ENCODE measurements at places on chromosomes 13 and 19. TPM values are rescaled to one million over a fixed set of nuclear protein-coding genes. Genes with fewer than 3 reads are reported as not detected.

Gene ZNF471
- 1.3 TPM for total RNA-seq

Gene KMT5C
- total RNA-seq, result 4.1 TPM

Gene TDRD12
- total RNA-seq, result not detected

DNA sequence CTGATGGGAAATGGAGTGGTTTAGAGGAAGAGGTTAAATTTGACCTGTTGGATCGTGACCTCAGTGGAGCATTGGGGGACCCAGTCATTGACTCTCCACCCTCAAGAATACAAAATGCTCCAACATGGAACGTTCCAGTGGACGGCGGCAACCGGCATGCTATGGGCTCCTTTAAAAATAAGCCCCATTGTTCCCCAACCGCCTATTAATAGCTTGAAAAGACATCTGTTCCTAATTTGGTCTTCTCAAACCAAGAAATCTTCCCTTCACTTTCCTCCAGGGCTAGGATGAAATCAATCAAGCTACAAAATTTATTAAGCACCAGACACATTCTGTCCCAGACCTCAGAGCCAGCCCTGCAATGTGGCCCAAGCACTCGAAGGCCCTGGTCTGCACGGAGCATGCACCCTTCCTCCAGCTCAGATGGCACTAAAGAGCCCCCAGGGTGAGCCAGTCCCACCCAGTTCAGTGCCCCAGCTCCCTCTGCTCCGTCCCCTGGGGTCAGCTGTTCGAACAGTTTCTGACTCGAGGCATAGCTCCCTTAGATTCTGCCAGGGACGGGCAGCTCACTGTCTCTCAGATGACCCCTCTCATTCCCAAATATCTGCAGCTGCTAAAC is 22.5 kb upstream of the VSTM2B start:
- peak; percentile 39 for DNase-seq

GRCh38 chr13:76533251-76533650 is 353.0 kb downstream of the KCTD12 start:
- DNase-seq, result no peak

GRCh38 chr19:39805104-39805503 is 26.4 kb downstream of the LEUTX start:
- peak; percentile 18 for DNase-seq

DNA sequence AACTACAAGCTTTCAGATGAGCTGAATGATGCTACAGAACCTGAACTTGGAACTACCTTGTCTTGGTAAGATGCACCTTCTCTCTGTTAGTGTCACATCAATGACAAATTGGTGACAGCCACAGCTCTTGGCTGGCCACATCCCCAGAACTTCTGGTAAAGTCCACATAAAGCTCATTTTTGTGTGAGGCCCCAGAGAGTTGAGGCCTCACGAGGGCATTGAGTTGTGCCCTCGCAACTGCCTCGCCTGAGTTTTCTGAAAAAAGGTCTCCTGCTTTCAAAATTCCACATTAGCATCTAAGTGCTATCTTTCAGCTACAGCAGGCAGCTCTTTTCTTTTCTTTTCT is 42.6 kb downstream of the MRPL57 start:
- no peak for DNase-seq

- peak; percentile 51 for DNase-seq
Observed at GRCh38 chr13:101757446-101758039, 305.1 kb downstream of the ITGBL1 start.

DNA sequence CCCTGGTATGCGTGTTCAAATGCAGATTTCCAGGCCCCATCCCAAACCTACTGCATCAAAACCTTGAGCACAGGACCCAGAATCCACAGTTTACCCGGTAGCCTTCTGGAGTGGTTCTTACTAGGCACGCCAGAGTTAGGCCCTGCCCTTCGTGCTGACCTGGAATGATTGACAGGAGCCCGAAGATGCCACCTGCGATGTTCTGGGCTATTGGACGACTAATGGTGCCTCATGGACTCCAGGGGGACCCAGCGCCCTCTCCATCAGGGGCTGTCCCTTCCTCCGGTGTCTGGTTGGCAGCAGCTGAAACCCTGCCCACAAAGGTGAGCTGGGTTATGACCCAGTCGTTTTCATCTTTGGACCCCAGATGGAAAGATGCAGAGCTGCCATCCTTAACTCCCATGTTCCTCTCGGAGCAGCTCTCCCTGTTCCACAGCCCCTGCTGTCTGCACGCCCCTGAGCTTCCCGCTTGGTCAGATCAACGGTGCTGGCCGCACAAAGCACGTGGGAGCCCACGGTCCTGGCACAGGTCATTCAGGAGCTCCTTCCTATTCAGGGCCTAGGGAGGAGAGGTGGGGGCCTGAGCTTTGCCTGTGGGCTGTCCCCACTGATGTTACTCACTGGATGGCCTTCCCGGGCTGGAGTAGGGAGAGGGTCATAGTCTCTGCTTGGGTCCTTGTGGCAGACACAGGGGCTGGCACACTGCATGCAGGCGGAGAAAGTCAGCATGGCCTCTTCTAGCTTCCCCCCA is 65.8 kb downstream of the GPR12 start:
- DNase-seq, result no peak

DNA sequence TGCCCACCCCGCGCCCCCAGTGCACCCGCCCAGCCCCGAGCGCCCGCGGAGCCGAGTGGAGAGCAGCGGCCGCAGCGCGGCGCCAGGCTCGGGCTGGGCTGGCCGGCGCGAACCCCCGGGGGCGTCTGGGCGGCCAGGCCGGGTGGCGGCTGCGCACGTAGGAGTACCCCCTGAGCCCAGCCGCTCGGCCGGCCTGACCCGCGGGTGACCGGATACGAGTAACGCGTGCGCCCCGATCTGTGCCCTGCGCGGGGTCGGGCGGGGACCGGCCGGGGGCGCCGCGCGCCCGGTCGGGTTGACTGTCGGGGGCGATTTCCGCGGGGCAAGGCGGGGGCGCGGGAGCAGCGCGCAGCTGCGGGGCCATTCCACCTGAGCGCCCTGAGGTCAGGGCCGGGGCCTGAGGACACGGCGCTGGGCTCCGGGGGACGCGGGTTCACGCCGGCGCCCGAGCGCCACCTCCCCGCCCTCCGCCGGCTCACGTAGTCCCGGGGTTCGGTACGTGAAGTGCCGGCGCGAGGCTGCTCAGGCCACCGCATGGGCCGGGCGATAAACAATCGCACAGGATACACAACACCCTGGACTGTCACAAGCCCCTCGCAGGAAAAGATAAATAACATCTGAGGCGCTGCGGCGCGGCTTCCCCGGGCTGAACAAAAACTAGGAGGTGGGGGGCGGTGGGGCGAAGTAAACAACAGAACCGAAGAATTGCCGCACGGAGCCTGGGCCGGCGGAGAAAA is 37.6 kb upstream of the FLT1 start:
- DNase-seq, result no peak

DNA sequence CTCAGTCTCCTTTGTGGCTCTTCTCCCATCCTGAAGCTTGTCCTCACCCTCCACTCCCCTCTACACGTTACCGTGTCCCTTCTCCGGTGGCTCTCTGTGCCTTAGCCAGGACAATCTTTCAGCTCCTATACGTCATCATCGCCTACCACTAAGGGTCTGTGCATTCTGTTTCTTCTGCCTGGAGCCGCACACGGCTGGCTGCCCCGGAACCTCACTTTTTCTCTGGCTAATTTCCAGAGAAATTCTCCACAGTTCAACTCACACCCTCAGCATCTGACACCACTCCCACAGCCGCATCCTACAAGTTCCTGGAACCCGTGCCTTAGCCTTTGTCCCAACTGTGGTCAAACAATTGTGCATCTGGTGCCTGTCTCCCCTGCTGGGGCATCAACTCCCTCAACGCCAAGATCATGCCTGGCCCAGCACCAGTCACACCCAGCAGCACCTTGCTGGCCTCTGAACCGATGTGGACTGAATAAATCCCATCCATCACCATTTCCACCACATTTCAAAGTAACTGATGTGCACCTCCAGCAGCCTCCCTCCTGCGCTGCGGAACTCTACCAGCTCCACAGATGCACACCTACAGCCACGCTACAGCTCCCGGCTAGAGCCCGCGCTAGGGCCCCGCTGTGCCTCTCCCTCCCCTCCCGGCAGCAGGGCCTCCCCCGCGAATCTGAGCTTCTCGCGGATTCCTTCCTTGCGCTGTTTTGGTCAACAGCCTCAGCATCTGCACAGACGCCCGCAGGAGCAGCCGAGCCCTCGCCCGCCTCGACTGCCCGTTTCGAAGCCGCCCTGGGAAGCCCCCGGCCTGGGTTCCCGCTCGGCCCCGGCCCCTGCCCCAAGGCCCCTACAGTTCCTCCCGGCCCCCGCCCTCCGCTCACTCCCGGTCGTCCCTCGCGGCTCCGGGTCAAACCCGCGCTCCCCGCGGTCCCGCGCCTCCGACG is 689 bp downstream of the DCUN1D2 start:
- peak; percentile 37 for DNase-seq

- no peak for DNase-seq
Observed at GRCh38 chr13:23180711-23181110, at the start of gene SGCG. Gene SGCG, plus strand, starts transcription at chr13:23180979. Its CDS starts 22,716 bp downstream, at chr13:23203695.

GRCh38 chr13:45511310-45512097 is 46.8 kb downstream of the COG3 start:
- peak; percentile 60 for DNase-seq

DNA sequence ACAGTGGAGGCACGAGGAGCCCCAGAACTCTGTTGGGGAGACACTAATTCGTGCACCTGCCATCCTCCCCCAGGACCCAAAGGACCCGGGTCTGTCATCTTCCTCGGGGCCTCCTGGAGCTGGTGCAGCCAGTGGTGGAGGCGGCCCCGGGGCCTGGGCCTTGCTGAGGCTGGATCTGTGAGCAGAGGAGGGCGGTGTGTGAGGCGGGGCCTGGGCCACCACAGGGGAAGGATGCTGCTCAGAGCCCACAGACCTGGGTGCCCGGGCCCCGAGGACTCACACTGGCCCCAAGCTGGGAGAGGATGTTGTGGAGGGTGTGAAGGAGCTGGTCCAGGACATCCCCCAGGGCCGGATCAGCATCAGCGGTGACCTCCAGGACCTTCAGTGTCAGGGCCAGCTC is 8.3 kb downstream of the IFNL3 start:
- DNase-seq, result no peak

- DNase-seq, result no peak
Observed at GRCh38 chr13:56352361-56352760, 788.4 kb upstream of the PRR20A start.

DNA sequence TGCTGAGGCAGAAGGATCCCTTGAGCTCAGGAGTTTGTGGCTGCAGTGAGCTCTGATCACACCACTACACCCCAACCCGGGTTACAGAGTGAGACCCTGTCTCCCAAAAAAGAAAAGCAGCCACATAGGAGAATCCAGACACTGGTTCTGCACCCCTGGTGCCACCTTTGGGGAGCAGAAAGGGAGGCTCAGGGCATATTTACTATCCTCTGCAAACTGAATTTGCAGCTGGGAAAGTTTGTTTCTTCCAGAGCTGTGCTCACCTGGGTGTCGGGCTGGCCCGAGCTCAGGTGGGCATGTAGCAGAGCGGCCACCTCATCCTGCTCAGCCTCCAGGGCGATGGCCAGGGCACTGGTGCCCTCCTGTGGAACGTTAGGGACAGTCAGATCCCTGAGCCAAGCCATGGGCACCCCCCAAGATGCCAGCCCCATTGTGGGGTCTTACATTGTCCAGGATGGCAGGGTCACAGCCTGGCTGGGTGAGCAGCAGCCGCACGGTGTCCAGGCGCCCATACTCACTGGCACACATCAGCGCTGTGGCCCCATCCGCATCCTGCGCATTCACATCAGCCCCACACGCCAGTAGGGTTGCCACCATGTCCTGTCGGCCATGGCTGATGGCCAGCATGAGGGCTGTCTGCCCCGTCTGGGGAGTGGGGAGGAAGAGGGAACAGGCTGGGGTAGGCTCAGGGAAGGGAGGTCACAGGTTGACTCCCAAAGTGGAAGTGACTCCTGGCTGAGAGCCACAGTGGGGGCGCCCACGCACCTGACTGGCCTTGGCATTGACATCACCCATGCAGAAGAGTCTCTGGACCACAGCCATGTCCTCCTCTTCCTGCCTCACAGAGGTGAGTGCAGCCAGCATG is 3.1 kb downstream of the RPS28 start:
- DNase-seq, result no peak

DNA sequence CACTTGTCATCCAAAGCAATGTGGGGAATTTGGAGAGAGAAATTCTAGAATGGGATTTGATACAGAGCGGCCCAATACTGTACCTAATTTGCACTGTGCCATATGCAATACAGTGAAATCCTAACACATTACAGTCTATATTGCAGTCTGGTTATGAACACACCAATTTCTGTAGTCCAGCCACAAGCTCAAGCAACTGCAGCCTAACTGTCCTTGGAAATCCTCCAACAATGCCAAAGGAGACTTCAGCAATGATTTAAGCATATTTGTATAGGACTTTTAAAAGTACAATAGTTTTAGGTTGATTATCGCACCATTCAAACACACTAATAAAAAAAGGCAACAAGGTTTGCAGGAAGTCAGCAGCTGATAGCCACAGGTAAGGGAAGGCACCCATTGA is 17.3 kb downstream of the DIAPH3 start:
- DNase-seq, result no peak

DNA sequence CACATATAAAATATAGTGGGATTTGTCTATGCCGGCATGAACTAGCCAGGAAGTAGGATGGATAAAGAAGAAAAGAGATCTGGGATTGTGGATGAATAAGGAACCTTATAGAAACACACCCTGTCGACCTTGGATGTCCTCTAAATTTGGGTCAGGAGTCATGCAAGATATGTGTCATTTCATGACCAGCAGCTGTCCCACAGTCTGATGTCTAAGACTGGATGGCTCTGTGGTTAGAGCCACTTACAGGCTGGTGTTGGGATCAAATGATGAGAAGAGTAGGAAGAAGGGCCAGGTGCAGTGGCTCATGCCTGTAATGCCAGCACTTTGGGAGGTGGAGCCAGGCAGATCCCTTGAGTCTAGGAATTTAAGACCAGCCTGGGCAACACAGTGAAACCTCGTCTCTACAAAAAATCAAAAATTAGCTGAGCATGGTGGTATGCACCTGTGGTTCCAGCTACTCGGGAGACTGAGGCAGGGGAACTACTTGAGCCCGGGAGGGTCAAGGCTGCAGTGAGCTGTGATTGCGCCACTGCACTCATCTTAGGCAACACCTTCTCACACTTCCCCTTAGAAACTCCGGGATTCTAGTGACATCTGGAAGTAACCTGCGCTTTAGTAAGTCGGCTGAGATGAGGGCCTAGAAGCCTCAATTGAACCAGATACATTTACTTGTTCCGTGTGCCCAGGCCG is 30.8 kb downstream of the TMED1 start:
- DNase-seq, result no peak

DNA sequence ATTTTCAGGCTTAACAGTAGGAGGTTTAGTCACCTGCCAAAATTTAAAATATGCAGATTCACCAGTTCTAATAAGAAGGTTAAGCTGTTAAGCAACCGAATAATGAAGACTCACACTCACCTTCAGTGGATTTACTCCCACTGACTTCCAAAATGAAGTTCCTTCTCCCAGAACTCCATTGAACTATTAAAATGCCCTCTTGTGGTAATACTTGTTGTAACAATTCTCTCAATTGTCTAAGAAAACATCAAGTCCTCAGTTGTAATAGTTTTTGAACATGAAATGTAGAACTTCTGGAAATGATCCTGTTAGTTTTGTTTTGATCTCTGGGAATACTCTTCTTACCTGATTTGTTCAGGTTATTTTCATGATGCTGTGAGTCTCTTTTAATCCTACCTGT is 522.0 kb upstream of the ATXN8OS start:
- no peak for DNase-seq
